GM12864 (cell line): ENCODE measurements at places on chromosomes 2 and 18.

- no peak for DNase-seq
Measured at GRCh38 chr2:7288484-7288883, 371.3 kb downstream of the RNF144A start.

- DNase-seq = no peak
Measured at GRCh38 chr2:136065384-136065783, 52.6 kb downstream of the CXCR4 start.

- no peak for DNase-seq
Measured at GRCh38 chr18:75475228-75475627, 47.7 kb upstream of the SMIM21 start.

GRCh38 chr2:224951723-224952481, 90.4 kb downstream of the DOCK10 start:
- no peak for DNase-seq

GRCh38 chr2:182745061-182745460, 29.0 kb downstream of the DNAJC10 start:
- DNase-seq = no peak

- DNase-seq = no peak
Measured at GRCh38 chr2:227816507-227817294, 3.1 kb downstream of the CCL20 start.

DNA sequence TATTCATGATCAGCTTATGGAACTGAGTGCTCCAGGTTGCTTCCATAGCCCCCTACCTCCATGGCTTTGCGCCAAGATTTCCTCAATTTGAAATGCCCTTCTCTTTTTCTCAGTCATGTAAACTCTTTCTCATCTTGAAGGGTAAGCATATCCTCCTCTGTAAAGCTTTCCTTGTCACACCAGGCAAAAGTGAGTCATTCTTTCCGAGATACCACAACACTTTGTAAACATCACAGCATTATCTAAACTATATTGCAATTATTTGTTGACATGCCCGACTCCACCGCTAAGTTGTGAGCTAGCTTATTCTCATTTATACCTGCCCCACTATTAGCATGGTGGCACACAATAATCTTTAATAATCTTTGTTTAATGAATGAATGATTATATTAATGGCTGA, 419.5 kb upstream of the CHST9 start:
- no peak for DNase-seq

DNA sequence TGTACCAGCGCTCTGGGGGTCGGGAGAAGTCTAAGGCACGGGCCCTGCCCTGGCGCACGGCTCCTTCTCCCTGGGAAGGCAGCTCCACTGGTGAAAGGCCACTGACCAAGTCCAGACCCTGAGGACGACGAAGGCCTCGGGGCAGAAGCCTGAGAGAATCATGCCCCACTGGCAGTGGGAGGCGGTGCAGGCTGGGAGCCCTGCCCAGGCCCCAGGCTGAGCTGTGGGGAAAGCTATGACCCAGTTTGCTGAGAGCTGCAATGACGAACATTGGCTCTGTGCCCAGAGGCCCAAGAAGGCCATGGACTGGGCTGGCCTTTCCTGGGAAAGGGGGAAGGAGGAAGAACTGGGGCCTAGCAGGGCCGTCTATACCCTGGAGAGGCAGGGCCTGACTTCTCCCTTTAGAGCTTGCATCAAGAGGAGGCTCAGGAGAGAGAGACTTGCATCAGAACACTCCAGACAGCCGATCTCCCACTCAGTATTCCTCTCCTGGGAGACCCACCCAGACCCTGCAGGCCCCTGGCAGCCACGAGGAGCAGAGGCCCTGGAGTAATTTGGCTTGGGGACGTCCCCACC, 32.9 kb downstream of the HS1BP3 start:
- DNase-seq = no peak

DNA sequence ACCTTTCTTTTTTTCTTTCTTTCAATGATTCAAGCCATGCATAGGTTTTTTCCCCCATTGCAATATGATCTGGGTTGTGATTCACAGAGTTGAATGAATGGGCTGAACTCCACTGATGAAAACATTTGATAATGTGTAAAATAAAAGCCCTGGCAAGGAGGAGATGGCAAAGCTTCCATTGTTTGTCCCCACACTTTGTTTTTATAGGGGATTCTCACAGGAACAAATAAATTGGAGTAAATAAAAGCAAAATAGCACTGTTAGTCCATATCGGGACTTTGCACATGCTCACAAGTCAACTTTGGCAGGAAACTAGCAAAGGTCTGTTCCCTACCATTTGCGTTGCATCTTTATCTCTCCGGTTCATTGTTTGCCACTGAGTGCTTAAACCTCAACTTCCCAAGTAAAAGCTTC, 55.7 kb downstream of the MEIS1 start:
- DNase-seq = no peak

DNA sequence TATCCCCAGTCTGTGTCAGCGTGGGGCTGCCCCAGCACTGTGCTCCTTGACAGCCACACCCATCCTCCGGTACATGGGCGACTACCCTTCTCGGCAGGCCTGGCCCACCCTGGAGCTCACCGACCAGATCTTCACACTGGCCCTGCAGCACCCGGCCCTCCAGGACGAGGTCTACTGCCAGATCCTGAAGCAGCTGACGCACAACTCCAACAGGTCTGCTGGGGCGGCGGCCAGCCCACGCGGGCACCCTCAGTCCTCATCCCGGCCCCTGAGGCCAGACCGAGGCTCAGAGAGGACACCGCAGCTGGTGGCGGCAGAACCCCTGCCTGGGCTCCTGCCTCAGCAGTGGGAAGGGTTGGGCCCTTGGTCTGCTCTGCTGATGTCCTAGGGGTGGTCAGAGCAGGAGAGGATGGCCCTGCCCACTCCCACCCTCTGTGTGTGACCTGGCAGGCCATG, 14.4 kb upstream of the GPR17 start:
- no peak for DNase-seq

GRCh38 chr18:52376104-52376503, 36.1 kb downstream of the DCC start:
- DNase-seq = no peak

DNA sequence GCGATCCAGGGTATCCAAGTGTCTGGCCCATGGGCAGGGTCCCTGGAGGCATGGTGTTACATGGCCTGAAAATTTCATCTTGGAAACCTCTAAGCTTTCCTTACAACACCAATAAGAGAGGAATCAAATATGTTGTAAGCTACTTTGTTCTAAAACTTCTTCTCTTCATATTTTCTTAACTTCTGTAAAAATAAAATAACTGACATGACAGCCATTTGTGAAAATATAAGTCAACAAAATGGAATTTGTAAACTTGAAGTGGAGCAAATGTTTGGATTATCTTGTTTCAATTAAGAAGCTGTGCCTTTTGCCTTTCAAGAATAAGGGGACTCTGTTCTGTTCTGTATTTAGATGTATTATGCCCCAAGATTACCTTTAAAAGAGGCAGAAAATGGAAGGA, 319.7 kb downstream of the LPIN1 start:
- DNase-seq = no peak

DNA sequence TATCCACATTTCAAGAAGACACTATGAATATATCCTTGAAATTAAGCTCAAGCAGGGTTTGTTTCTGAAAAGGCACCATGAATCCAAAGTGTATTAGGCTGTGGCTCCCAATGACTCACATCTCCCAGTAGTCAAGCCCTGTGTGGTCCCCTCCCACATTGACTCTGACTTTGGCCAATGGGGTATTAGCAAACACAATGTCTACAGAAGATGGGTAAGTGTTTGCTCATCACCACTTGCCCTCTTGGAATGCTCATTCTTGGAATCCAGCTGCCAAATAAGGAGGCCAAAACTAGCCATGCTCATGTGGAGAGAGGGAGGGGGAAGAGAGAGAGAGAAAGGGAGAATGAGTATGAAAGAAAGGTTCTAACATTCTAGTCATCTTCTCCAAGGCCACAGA, 490.0 kb downstream of the TXNL1 start:
- DNase-seq = no peak

DNA sequence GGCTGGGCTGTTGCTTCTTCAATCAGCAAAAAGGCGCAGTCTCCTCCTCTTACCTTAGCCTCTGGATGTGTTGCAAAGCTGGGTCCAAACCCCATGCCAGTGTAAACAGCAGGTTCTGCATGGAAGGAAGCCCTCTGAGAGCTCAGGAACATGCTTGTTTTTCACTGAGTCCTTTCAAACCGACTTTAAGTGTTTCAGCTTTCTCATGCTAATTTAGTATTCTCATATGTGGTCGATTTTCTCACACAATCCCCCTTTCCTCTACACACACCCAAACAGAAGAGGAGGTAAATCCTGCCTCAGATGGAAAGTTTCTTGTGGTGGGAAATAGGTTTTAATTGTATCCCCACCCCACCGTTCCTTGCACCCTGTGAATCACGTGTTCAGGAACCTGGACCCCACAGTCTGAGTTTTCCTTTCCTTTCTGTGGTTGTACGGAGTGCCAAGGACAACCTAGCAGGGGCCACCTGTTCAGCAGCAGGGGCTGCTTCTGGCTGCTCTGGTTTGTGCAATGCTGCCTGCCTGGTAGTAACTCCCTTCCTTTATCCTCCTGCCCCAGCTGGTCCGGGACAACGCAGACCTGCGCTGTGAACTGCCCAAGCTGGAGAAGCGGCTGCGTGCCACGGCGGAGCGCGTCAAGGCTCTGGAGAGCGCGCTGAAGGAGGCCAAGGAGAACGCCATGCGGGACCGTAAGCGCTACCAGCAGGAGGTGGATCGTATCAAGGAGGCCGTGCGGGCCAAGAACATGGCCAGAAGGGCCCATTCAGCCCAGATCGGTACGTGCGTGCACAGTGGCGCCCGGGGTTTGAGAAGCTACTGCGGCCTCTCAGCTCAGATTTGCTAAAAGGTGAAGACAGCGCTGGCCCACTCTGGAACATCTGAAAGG, 28.7 kb upstream of the LYPD6B start:
- DNase-seq = no peak

- DNase-seq = no peak
Measured at GRCh38 chr2:46885376-46885775, 30.2 kb downstream of the MCFD2 start.

GRCh38 chr2:196407675-196408264, 231.7 kb upstream of the CCDC150 start:
- DNase-seq = no peak

DNA sequence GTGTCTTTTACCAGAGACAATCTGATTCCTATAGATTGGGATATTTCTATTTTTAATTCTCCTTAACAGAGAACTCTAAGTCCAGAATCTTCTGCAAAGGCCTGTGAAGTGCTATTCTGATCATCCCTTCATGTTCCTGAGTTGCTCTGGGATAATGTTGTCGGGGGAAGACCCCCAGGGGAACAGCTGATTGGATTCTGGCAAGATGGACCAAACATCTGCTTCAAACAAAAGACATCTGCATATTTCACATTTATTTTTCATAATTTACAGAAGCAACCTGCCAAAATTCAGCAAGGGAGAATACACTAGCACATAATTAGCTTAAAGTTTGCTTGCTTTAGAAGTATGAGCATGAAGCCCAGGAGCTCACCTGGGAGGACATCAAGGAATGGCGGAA, 116.0 kb upstream of the ETAA1 start:
- DNase-seq = no peak
